Fibroblast of skin of right quadriceps (primary cell): ENCODE measurements at places on chromosomes 6 and 20.

DNA sequence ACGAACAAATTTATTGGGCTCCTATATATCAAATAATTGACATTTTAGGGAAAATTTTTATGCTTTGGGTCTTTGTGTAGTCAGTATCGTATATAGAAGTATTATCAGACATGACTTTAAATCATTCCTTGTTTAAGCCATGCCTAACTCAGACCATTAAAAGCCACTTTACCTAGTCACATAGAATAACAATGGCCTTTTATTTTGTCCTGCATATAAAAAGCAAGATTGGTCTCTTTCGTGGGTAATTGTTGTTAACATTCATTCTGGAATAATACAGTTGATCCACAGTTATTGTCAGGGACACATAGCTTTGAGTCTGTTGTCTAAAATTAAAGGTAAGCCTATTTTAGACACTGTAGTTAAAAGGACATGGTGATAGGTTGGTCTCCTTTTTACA lies 47.4 kb downstream of the PLEKHG1 start:
- no peak for DNase-seq

DNA sequence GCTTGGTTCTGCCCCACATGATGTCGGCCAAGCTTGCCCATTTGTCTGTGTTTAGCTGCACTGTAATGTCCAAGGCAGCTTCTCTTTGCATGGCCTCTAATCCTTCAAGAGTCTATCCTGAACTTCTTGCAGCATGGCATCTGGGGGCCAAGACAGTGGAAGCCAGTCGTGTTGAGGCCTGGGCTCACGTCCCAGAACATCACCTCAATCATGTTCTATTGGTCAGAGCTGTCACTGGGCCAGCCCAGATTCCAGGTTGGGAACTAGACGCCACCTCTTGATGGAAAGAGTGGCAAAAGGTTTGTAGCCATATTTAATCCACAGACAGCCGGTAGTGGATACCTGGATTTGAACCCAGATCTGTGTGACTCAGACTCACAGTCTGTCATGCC lies 25.3 kb downstream of the PPARD start:
- no peak for DNase-seq

GRCh38 chr6:99613705-99614429 lies 7.2 kb downstream of the PRDM13 start:
- peak; percentile 12 for DNase-seq

- no peak for DNase-seq
Measured at GRCh38 chr6:90729057-90729456, 142.2 kb upstream of the MAP3K7 start.

GRCh38 chr6:151877458-151877857 lies 70.0 kb downstream of the ESR1 start:
- DNase-seq: no peak

DNA sequence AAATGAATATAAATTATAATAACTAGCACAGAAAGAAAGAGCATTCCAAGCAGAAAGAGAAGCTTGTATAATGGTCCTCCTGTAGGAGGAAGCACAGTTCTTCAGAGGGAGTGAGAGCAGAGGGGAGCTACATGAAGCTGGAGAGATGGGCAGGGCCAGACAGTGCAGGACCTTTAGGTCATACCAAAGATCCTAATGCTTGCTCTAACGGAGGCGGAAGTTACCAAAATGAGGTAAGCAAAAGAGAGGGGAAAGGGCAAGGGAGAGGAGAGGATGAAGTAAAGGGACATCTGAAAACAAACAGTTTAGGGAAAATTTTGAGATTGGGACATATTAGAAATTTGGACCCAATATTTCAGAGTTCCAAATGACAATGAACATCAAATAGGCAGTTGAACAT lies 50.2 kb downstream of the HBS1L start:
- no peak for DNase-seq

DNA sequence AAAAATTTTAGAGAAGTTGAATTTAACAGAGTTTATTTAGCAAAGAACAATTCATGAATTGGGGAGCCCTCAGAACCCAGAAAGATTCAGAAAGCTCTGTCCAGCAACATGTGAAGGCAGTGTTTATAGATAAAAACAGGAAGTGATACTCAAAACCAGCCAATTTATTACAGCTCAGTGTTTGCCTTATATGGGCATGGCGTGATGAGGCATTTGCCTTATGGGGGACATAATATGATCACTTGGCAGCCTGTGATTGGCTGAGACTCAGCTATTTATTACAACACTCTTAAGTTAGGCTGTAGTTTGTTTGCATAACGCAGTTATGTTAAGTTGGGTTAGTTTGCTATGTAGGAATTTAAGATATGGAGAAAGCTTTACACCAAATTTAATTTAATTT lies 11.5 kb downstream of the HLA-DPA1 start:
- peak; percentile 24 for DNase-seq

DNA sequence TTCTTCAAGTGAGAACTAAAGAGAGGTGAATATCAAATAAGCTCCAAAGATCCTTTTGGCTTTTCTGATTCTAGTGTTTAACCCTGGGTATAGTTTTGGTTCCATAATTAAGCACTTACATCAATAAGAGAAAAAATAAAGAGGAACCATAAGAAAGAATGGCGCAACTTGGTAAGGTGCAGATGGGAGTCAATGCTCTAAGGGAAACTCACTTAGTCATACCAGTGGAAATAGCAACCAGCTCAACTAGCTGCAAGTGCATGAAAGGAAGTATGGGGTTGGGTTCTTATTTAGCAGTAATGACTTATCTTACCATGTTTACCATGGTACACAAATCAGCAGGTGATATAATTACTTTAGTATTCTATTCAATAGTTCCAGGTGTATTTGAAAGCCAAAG lies 296.5 kb upstream of the RUNX2 start:
- DNase-seq: no peak

DNA sequence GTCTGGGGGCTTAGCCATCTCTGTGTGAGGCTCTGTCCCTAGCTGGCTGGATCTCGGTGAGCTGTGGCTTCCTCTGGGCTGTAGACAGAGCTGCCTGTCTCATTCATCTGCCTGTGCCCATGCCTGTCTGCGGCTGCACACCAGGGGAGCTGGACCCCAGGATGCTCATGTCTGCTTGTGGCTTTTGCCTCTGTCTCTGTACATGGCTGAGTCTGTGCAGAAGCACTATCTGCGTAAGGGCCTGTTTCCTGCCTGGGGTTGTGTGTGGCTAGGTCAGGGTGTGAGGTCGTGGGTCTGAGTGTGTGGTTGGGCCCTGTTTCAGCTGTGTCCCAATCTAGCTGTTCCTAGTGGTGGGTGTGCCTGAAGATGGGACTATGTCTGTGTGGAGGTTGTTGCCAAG lies 68.2 kb downstream of the CDH22 start:
- no peak for DNase-seq

GRCh38 chr20:25453035-25453810 lies 45.8 kb downstream of the GINS1 start:
- peak; percentile 17 for DNase-seq

DNA sequence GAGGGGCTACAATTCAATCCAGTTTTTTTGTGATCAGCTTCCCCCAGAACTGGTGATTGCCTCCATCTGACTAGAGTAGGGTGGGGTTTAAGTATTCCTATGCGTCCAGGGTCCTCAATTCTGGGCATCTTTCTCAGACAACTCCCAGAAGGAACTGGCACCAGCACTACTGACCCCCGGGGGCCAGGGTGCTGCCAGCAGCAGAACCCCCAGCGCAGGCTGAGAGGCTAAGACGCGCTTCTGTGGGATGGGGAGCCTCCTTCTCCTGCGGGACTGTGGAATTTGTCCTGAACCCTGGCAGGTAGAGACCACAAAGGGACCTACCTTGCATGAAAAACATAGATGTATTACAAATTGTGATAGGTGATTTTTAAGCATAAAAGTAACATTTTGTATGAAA lies 124.4 kb downstream of the PACRG start:
- no peak for DNase-seq

GRCh38 chr6:147643341-147644200 lies 135.1 kb downstream of the SAMD5 start:
- DNase-seq: no peak

GRCh38 chr20:3134151-3134550 lies 25.5 kb downstream of the FASTKD5 start:
- no peak for DNase-seq
